ENCODE measurements at places on chromosomes 12 and 14. TPM values are rescaled to one million over a fixed set of nuclear protein-coding genes. Genes with fewer than 3 reads are reported as not detected.

Gene CIROP
- 0.27 TPM for total RNA-seq

GRCh38 chr14:100303179-100303578 lies 3.1 kb downstream of the SLC25A29 start:
- H3K36me3 ChIP-seq, result no peaks in the 10 kb centered on the region
- H3K27me3 ChIP-seq, result no peaks in the 10 kb centered on the region
- no peak overlapping the region for H3K4me3 ChIP-seq
- no peak overlapping the region for H3K27ac ChIP-seq

- DNase-seq, result no peak
- H3K27ac ChIP-seq, result no peak overlapping the region
- no peaks in the 10 kb centered on the region for H3K36me3 ChIP-seq
- H3K4me1 ChIP-seq, result no peaks in the 10 kb centered on the region
Observed at GRCh38 chr12:87796961-87797516, 232.2 kb downstream of the C12orf50 start.

- H3K4me1 ChIP-seq, result no peaks in the 10 kb centered on the region
- H3K27me3 ChIP-seq, result no peaks in the 10 kb centered on the region
Observed at GRCh38 chr14:60622210-60622916, 26.9 kb downstream of the SIX1 start.

DNA sequence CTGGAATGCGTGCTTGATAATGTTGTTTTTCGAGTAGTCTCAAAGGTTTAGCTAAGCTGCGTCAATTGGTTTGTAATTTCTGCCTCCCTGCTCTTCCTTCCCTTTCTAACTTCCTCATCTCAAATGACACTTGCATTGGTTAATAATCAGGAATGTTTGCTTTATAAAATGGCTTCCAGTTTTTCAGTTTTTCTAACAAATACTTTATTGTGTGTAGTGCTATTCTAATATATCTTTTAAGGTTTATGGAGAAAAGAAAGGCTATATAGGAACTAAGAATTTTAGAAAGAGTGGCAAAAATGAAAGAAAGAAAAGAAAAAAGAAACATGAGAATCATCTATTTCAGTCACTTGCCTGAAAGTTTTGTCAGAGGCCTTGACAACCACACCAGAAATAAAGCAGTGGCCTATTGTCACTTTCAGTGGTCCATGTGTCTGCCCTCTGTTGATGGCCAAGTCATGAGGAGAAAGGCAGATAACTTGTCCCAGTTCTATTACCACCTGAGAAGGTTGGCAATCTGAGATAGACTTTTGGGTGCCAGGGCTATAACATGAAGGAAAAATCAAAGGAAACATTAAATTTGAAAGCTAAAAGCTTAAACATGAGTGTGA lies 221.9 kb upstream of the KITLG start:
- H3K4me3 ChIP-seq, result no peak overlapping the region
- no peaks in the 10 kb centered on the region for H3K36me3 ChIP-seq
- DNase-seq, result no peak
